ENCODE measurements at places on chromosomes 5 and 9.
A peak's percentile ranks its signal among the peaks of the same experiment; 100 is the strongest.

GRCh38 chr5:133564921-133565565 is 47.3 kb downstream of the FSTL4 start:
- DNase-seq, result no peak

DNA sequence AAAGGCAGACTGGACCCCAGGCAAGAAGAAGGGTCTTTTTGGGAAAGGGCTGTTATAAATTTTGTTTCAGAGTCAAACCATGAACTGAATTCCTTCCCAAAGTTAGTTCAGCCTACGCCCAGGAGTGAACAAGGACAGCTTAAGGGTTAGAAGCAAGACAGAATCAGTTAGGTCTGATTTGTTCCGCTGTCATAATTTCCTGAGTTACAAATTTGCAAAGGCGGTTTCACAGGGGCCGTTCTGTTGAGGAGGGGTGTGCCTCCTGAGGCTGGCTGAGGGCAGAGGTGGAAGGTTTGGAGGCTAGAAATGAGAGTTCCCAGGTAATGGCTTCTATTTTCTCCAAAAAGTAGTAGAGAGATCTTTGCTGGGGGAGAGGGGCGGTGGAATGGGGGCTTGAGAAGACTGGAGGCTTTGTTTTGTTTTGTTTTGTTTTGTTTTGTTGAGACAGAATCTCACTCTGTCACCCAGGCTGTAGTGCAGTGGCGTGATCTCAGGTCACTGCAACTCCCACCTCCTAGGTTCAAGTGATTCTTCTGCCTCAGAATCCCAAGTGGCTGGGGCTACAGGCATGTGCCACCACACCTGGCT is 4.1 kb upstream of the CERCAM start:
- DNase-seq, result no peak

DNA sequence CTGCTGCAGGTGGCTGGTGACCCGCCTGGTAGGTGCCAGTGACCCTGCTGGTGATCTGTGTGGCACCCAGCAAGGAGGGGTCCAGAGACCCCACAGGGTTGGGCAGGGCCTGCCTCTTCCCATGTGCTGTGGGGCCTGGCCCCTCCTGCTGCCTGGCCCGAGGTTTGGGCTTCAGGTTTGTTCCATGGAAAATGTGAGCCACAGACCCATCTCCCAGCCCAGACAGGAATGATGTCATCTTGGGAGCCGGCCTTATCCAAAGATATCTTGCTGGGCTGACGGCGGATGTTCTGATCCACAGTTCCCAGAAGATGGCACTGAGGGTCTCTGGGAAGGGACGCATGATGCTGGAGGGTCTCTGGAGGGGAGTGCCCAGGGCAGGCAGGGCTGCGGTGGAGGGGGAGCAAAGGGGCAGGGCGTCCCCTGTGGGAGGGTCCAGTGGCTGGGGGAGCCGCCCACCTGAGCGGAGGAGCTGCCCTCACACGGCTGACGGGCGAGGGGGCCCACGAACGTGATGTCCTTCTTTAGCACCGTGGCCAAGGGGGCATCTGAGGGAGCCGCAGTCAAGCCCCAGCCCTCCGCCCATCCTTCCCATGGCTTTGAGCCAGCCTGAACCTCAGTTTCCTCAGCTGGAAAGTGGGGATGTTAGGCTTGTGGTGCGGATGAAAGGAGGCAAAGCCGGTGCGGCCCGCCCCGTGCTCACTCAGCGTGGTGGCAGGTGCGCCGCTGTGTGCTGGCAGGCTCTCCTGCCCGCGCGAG is 68.1 kb downstream of the COL5A1 start:
- DNase-seq, result no peak

- DNase-seq, result peak; percentile 6
Observed at GRCh38 chr9:93451849-93452709, 594 bp downstream of the FAM120A start.

DNA sequence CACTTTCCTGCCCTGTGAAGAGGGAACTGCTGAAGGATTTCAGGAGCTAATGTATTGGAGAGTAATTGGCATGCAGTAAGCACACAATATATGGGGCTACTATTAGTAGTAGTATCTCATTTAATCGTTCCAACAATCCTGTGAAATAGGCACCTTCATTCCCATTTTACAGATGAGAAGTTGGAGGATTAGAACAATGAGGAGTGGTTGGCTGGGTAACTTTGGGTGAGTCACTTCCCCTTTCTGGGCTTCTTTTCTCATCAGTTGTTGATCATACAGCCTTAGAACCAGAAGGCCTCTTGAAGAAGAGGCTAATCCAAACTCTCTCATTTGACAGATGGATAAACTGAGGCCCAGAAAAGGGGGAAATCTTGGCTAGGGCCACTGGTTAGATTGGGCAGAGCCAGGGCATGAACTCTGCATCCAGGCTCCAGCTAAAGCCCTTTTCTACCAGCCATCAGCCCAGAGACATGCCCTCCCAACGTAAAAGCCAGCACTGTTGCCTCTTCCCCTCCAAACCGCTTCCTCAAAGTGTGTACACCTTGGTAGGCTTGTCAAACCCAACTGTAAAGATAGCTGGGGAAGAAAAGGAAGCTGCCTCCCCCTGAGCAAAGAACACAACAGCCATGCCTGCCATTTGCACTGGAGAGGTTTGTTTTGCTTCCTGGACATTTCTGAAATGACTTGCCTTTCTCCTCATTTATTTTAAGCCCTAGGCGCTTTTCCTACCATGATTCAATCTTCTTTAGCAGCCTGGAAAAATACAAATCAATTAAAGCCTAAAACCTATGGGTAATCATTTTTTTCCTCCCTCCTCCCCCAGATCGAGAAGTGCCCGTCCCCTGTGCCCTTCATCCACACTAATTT is 992 bp downstream of the SPACA9 start:
- no peak for DNase-seq

DNA sequence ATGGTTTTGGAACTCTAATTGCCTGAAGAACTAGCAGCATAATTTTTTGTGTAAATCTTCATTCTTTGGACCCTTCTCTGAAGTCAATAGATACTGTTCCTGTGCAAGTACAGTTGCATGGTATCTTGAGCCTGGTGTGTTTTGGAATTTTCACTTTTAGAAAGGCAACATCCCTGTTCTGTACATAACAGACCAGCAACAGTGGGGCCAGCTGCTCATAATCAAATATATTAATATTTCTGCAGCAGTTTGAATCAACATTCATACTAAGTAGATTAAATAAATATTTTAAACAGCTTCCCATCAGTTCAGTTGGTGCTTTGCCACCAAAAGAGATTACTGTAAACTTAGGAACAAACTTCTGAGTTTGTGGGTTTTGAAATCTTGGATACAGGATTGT is 97.9 kb downstream of the CD180 start:
- no peak for DNase-seq

DNA sequence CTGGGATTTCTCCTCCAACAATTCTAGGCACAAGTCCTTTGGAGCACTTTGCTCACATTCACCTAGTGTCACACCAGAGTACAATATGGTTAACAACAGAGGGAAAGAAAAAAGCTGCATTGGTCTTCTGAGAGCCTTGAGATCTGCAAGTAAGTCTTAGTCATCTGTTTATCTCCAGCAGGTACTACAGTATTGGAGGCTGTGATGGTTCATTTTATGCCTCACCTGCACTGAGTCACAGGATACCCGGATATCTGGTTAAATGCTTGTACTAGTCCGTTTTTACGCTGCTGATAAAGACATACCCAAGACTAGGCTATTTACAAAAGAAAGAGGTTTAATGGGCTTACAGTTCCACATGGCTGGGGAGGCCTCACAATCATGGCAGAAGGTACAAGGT is 525.0 kb downstream of the NR2F1-AS1 start:
- no peak for DNase-seq

- DNase-seq, result no peak
Observed at GRCh38 chr5:77066823-77067442, 20.2 kb downstream of the ZBED3 start.

- DNase-seq, result no peak
Observed at GRCh38 chr5:119355244-119355638, 578 bp upstream of the TNFAIP8 start.

DNA sequence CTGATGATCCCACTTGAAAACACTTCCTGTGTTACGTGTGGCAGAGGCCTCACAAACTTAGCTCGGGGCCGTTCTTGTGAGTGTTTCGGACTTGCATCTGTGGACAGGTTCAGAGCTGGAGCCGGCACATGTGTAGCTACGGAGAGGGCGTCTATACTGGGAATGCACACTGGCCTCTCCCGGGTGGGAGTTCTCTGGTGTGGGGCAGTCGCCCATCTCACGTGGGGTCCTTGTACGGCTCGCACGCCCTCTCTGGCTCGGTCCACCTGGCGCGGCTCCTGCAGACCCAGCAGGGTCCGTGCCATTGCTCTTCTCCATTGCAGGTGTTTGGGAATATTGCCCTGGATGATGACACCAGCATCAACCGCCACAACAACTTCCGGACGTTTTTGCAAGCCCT is 197.9 kb downstream of the CACNA1B start:
- DNase-seq, result no peak

DNA sequence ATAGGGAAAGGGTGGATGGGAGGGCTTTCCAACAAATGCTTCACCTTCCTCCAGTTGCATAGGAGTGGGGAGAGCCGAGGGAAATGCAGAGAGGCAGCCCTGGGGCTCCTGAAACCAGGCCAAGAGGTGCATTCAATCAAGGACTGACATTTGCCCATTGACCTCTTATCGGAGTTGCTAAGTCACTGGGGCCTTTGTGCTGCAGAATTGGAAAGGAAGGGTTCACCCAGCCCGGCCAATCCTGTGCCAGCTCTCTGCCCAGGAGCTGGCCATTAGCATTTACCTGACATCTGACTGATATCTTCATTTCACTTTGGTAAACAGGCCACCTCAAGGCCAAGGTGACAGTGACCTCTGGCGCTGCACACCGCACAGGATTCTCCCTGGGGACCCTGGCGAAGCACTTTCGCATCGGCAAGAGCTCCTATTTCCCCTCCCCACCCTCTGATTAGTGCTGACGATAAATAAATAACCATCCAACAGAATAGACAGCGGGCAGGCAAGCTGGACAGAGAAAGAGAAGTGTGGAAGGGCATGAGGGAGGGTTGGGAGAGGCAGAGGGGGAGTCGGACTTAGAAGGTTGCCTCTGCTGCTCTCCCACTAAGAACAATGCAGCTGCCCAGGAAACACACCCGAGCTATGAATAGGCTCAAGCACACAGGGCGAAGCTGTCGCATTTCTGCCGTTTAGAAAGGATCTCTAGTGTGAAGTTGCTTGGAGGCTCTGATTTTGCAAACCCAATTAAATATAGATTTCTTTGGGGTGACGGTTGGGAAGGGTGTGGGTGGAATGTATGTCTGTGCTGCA is 57.0 kb upstream of the BOD1 start:
- peak; percentile 17 for DNase-seq

DNA sequence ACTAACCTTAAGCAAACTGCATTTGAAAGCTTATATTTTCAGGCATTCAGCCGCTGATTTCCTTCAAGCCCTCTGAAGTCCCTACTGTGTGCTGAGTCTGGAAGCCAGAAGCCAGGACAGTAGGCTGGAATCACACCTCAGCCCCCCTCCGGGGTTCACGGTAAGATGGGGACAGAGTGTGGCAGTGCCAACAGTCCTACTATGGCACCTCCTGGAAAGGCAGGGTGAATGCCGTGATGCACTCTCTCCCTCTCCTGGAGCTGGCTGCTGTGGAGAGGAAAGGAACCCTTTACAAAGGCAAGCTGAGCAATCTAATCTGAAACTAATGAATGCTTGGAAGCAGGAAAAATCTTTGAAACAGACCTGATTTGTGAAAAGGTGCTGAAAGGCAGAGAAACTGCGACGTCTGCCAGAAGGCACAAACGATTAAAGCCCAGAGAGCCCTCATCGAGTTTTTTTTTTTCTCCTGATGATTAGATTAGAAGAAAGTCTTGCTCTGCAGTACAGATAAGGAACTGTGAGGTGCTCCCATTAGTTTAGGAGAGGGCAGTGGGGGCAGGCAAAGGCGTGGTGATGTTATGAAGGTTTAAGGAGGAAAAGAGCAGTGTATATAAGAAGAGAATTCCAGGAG is 21.0 kb downstream of the ANKH start:
- no peak for DNase-seq

GRCh38 chr9:32350682-32351081 is 33.8 kb upstream of the ACO1 start:
- no peak for DNase-seq

- DNase-seq, result no peak
Observed at GRCh38 chr5:17991775-17992174, 357.5 kb downstream of the TAF11L14 start.

DNA sequence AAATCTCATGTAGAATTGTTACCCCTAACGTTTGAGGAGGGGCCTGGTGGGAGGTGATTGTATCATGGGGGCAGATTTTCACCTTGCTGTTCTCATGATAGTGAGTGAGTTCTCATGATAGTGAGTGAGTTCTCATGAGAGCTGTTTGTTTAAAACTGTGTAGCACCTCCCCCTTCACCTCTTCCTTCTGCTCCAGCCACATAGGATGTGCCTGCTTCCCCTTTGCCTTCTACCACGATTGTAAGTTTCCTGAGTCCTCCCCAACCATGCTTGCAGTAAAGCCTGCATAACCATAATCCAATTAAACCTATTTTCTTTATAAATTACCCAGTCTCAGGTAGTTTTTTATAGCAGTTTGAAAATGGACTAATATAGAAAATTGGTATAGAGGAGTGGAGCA is 1783.7 kb upstream of the CDH9 start:
- no peak for DNase-seq

GRCh38 chr5:55600497-55601203 is 65.9 kb upstream of the PLPP1 start:
- DNase-seq, result no peak

GRCh38 chr9:96020792-96021550 is 145.5 kb downstream of the ERCC6L2 start:
- no peak for DNase-seq

DNA sequence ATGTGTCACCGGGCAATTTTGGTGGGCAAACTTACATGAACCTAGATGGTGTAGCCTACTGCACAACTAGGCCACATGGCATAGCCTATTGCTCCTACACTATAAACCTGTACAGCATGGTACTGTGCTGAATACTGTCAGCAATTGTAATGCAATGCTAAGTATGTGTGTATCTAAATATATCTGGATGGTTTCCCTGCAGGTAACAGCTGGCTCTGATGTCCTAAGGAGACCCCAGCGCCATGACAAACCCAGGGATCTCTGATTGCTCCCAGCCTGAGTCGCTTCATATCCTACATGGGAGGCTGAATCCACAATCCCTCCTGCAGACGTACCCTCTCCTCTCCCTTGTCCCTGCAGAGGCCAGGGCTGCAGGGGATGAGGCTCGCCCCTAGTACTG is 26.6 kb upstream of the TTLL11 start:
- DNase-seq, result no peak

GRCh38 chr9:127931092-127931881 is 710 bp upstream of the PIP5KL1 start:
- no peak for DNase-seq

- DNase-seq, result no peak
Observed at GRCh38 chr5:10352430-10353240, 860 bp upstream of the MARCHF6 start.

GRCh38 chr9:87537625-87538024 is 40.0 kb downstream of the DAPK1 start:
- no peak for DNase-seq

- no peak for DNase-seq
Observed at GRCh38 chr5:35640623-35641022, 23.0 kb downstream of the SPEF2 start.

DNA sequence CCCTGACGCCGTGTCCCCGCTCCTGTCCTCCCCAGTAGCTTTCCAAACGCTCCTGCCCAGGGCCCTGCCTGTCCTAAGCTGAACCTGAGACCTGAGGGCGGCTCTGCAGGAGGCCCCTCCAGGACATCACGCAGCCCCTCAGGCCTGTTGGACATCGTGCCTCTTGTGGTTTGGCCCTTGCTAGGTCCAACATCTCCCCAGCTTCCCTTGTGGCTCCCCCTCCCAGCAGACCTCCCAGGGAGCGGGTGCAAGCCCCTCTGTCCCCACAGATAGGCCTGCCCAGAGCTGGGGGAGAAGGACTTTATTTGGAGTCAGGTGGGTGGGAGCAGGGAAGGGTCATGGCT is 4.1 kb downstream of the OBP2B start:
- no peak for DNase-seq

- DNase-seq, result no peak
Observed at GRCh38 chr5:39455645-39456044, 30.9 kb upstream of the DAB2 start.
